ENCODE measurements at places on chromosomes 3 and 15.

GRCh38 chr15:56869573-56869972 lies 48.9 kb upstream of the TCF12 start:
- DNase-seq: peak; percentile 51
- H3K27ac ChIP-seq: no peak overlapping the region
- no peak overlapping the region for H3K4me3 ChIP-seq

DNA sequence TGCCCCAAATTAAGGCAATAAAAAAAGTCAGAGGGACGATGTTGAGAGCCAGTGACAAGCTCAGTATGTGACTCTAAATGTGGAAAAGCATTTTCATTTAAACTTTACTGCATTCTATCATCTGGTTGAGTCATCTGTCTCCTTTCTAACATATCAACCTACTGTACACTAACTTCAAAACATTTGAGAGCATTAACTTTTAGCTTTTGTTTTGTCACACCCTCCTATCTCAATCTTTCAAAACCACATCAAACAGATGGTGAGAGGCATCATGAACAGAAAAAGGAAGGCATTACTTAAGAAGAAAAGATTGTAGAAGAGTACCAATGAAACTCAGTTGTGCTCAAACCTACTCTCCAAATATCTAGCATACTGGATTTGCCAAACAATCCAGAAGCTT lies 4.8 kb downstream of the LRRC58 start:
- peak overlapping the region; percentile 37 for H3K27ac ChIP-seq
- H3K27me3 ChIP-seq: no peaks in the 10 kb centered on the region
- peak overlapping the region; percentile 44 for H3K4me3 ChIP-seq

- H3K36me3 ChIP-seq: no peaks in the 10 kb centered on the region
- DNase-seq: no peak
- no peaks in the 10 kb centered on the region for H3K4me1 ChIP-seq
- H3K27me3 ChIP-seq: no peaks in the 10 kb centered on the region
- H3K27ac ChIP-seq: no peak overlapping the region
Observed at GRCh38 chr15:47414207-47414606, 303.1 kb upstream of the SEMA6D start.

GRCh38 chr15:49468481-49468839 lies 45.4 kb downstream of the FGF7 start:
- no peaks in the 10 kb centered on the region for H3K36me3 ChIP-seq
- peaks cover 3% of the 10 kb centered on the region for H3K4me1 ChIP-seq
- no peak overlapping the region for H3K27ac ChIP-seq
- no peak overlapping the region for H3K4me3 ChIP-seq
- no peak for DNase-seq

DNA sequence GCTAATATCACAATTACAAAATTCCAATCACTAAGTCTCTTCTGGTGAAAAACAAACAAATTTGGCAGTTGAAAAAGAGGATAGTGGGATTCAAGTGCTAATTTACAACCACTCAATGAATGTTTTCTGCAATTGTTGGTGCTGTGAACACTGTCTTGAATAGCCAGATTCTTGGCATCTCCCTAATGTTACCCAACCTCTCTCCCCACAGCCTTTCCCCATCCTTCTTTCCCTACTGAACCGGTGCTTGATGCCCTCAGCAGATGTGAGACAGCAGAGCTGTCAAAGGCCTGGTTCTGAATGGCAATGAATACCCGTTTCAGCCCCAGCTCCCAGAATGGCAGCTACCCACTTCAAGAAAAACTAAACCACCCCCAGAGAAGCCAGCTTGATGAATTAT lies 22.5 kb upstream of the BHLHE40 start:
- H3K4me3 ChIP-seq: no peak overlapping the region
- H3K27ac ChIP-seq: no peak overlapping the region
- H3K4me1 ChIP-seq: peaks cover 3% of the 10 kb centered on the region
- peaks cover 2% of the 10 kb centered on the region for H3K36me3 ChIP-seq
- DNase-seq: no peak
- no peaks in the 10 kb centered on the region for H3K27me3 ChIP-seq

GRCh38 chr3:129605203-129605921 lies 1.1 kb downstream of the PLXND1 start:
- peak; percentile 42 for DNase-seq
- peak overlapping the region; percentile 72 for H3K27ac ChIP-seq
- peaks cover 38% of the 10 kb centered on the region for H3K27me3 ChIP-seq
- H3K4me1 ChIP-seq: peaks cover 9% of the 10 kb centered on the region
- H3K4me3 ChIP-seq: peak overlapping the region; percentile 84

- H3K27ac ChIP-seq: no peak overlapping the region
- H3K27me3 ChIP-seq: peaks cover 48% of the 10 kb centered on the region
- DNase-seq: no peak
- H3K4me1 ChIP-seq: peaks cover 14% of the 10 kb centered on the region
- no peak overlapping the region for H3K4me3 ChIP-seq
- no peaks in the 10 kb centered on the region for H3K36me3 ChIP-seq
Observed at GRCh38 chr3:193998628-193999195, 137.2 kb upstream of the HES1 start.

- no peaks in the 10 kb centered on the region for H3K36me3 ChIP-seq
- peaks cover 15% of the 10 kb centered on the region for H3K27me3 ChIP-seq
- no peaks in the 10 kb centered on the region for H3K4me1 ChIP-seq
- H3K4me3 ChIP-seq: no peak overlapping the region
- no peak overlapping the region for H3K27ac ChIP-seq
Observed at GRCh38 chr3:5466717-5467116, 279.2 kb downstream of the EDEM1 start.

DNA sequence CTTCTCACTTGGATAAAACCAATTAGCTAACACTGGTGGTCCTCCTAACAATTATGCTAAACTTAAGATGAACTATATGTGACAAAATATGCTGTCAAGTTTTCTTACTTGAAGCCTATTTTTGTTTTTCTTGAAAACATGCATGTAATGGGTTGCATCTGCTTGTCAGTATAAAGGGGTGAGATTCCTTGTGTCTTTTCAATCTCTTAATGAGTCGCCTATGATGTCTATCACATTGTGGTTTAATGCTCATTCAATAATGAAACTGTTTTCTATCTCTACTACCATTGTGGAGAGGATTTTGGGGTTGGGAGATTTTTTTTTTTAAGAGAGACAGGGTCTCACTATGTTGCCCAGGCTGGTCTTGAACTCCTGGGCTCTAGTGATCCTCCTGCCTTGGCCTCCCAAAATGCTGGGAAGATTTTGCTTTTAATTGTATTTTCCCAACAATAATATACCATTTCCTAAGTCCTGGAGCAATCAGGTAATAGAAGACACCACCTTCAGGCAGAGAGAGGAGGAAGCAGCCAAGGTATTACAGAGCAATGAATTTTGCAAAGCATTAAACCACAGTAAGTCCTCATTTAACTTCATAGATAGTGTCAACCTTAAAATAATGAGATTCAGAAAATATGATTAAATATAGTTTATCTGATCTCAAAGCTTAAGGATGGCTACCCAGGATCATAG lies 17.4 kb upstream of the TRMT10C start:
- no peaks in the 10 kb centered on the region for H3K27me3 ChIP-seq
- peaks cover 5% of the 10 kb centered on the region for H3K36me3 ChIP-seq
- no peak overlapping the region for H3K27ac ChIP-seq
- H3K4me3 ChIP-seq: no peak overlapping the region
- peaks cover 24% of the 10 kb centered on the region for H3K4me1 ChIP-seq

GRCh38 chr3:190323246-190323626 lies 990 bp upstream of the CLDN1 start:
- H3K27me3 ChIP-seq: peaks cover 46% of the 10 kb centered on the region
- no peak overlapping the region for H3K27ac ChIP-seq
- peaks cover 38% of the 10 kb centered on the region for H3K4me1 ChIP-seq
- no peak for DNase-seq
- H3K4me3 ChIP-seq: peak overlapping the region; percentile 37

GRCh38 chr3:43094851-43095250 lies 11.0 kb downstream of the POMGNT2 start:
- H3K4me3 ChIP-seq: no peak overlapping the region
- no peaks in the 10 kb centered on the region for H3K27me3 ChIP-seq
- DNase-seq: no peak
- H3K4me1 ChIP-seq: no peaks in the 10 kb centered on the region
- no peak overlapping the region for H3K27ac ChIP-seq

DNA sequence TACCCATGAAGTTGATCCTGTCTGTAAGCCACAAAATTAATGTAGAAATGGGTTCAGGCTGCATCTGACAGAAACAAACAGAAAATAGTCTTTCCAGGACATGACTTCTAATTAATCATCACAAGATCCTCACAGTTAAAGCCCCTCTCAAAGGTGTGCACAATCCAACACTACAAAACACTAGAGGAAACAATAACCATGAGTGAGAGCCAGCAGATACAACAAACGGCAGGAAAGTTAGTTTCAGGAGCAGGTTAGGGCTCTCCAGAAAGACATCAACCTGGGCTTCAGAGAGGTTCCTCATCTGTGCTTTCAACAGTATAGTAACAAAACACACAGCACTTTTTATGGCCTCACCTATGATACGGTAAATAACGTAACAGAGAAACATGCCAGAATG lies 42.8 kb downstream of the DPH3 start:
- no peak overlapping the region for H3K4me3 ChIP-seq
- H3K27me3 ChIP-seq: peaks cover 2% of the 10 kb centered on the region
- DNase-seq: no peak
- peaks cover 2% of the 10 kb centered on the region for H3K4me1 ChIP-seq

DNA sequence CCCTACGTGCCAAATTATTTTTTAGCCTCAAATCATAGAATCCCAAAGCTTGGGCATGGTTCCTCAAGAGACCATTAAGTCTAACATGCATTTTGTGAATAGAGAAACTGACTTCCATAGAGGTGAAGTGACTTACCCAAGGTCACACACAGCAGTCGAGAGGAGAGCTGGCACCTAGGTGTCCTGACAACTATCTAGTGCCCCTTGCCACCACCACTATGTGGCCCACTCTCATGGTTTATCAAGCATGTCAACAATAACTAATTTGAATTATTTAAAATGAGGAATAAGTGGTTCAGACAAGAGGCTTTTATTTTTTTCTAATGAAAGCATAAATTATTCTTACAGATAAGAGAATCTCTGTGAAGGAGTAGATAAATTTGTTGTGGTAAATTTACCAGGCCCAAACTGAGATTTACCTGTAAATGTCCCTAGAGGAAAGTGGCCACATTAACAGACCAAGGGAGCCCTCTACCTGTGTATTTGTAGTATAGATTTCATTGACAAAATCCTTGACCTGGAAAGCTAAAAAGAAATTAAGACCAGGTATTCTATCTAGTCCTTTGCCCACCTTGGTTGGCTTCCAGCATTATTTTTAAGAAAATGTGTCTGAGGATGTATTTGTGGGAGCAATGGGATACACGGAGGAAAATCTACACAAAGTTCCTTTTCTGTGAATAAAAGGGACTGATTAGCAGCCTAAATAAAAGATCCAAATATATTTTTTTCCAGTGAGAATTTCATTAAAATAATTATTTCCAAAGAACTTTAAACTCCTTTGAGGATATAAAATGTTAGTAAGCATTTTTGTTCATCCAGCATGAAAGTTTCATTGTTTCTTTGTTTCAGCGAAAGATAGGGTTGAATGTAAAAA lies 49.1 kb downstream of the IQCH start:
- H3K36me3 ChIP-seq: no peaks in the 10 kb centered on the region
- no peak overlapping the region for H3K27ac ChIP-seq
- H3K27me3 ChIP-seq: peaks cover 19% of the 10 kb centered on the region
- no peak overlapping the region for H3K4me3 ChIP-seq

DNA sequence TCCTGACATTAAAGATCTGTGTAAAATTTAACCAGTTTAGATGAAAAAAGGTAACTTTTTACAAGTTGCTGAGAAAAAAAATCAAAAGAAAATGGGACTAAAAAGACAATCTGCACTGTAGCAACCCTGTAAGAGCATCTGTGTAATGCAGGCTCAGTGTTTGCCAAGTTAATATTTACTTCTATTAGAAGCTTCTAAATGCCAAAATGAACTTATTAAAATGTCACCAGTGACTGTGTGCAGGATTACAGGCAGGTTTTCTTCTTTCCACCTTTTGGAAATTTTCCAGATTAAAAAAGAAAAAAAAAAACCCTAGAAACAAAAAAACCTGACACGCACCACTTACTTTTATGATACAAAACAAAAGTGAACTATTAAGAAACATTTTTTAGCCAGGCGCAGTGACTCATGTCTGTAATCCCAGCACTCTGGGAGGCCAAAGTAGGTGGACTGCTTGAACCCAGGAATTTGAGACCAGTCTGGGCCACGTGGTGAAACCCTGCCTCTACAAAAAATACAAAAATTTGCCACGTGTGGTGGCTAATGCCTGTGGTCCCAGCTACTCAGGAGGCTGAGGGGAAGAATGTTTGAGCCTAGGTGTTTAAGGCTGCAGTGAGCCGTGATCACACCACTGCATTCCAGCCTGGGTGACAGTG lies 87.2 kb downstream of the TJP1 start:
- H3K27ac ChIP-seq: no peak overlapping the region
- H3K4me1 ChIP-seq: peaks cover 3% of the 10 kb centered on the region
- no peaks in the 10 kb centered on the region for H3K36me3 ChIP-seq

GRCh38 chr3:72724070-72724469 lies 124.2 kb downstream of the SHQ1 start:
- no peak for DNase-seq
- H3K36me3 ChIP-seq: peaks cover 3% of the 10 kb centered on the region
- H3K4me3 ChIP-seq: no peak overlapping the region
- peaks cover 21% of the 10 kb centered on the region for H3K4me1 ChIP-seq
- peaks cover 1% of the 10 kb centered on the region for H3K27me3 ChIP-seq

DNA sequence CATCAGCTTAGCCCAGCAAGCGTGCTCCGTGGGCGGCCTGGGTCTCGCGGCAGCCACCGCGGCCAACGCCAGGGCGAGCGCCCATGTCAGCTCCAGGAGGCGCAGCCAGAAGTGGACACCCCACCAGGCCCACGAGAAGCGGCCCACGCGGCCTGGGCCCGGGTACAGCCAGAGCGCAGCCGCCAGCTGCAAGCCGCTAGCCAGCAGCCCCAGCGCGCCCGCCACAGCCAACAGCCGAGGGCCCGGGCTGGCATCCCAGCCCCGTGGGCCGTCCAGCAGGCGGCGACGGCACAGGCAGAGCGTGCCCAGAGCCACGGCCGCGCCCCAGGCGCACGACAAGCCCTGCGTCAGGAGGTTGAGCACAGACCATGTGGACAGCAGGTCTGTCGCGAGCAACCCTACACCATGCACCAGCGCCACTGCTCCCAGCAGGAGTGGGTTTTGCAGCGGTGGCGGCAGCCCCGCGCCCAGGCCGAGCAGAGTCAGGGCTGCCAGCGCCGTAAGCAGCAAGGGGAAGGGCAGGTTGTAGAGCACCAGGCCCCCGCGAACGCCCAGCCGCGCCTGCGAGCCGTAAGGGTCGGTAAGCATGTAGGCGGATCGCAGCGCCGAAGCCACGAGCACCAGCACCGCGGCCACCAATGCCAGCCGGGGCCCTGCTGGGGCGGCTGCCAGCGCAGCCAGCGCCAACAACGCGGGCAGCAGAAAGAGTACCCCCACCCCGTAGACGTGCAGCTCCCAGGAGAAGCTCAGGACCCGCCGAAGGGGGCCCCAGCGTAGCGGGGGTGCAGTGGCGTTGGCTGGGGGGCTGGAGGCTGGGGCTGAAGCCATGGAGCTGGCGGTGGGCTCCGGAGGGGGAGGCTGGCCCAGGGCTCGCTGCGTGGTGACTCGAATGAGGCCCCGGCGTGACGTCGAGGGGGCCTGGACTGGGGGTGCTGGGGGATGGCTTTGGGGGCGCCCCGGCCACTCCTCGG lies 4.9 kb downstream of the PRRT3 start:
- DNase-seq: no peak
- H3K27me3 ChIP-seq: no peaks in the 10 kb centered on the region
- no peak overlapping the region for H3K27ac ChIP-seq
